ENCODE measurements at places on chromosomes 1 and 21. TPM values are rescaled to one million over a fixed set of nuclear protein-coding genes. Genes with fewer than 3 reads are reported as not detected.

ZBTB21 gene
- 3.7 TPM for total RNA-seq

KRTAP26-1 gene
- total RNA-seq: not detected

LEFTY1 gene
- total RNA-seq: not detected

NBPF10 gene
- 0.22 TPM for total RNA-seq

ITLN2 gene
- total RNA-seq: not detected

ATP6V1G3 gene
- 0.22 TPM for total RNA-seq

ABCG1 gene
- 186 TPM for total RNA-seq

TMEM125 gene
- not detected for total RNA-seq

C1orf74 gene
- 2.0 TPM for total RNA-seq

NGF gene
- total RNA-seq: 0.43 TPM

NRDC gene
- 50.4 TPM for total RNA-seq

TMEM82 gene
- not detected for total RNA-seq

FAM177B gene
- not detected for total RNA-seq

OR2G6 gene
- not detected for total RNA-seq

FCER1A gene
- not detected for total RNA-seq

SLFNL1 gene
- 0.17 TPM for total RNA-seq

UMODL1 gene
- total RNA-seq: not detected

PRAMEF1 gene
- not detected for total RNA-seq

ADCY10 gene
- not detected for total RNA-seq

ZNF683 gene
- not detected for total RNA-seq

OVAAL gene
- not detected for total RNA-seq

FMOD gene
- 4.5 TPM for total RNA-seq

PYHIN1 gene
- not detected for total RNA-seq

CD5L gene
- total RNA-seq: not detected

PGLYRP3 gene
- total RNA-seq: not detected

LORICRIN gene
- total RNA-seq: not detected

C8A gene
- not detected for total RNA-seq

FCRL1 gene
- total RNA-seq: not detected

INTS3 gene
- total RNA-seq: 18.9 TPM

IL20 gene
- not detected for total RNA-seq

TFAP2E gene
- 0.26 TPM for total RNA-seq

DNAJC6 gene
- 5.3 TPM for total RNA-seq

SORT1 gene
- total RNA-seq: 10.3 TPM

GUCA2B gene
- not detected for total RNA-seq

LCK gene
- total RNA-seq: 0.17 TPM

GJB3 gene
- total RNA-seq: under 0.01 TPM

CHML gene
- total RNA-seq: 10.3 TPM

OR6N2 gene
- not detected for total RNA-seq

SLC1A7 gene
- not detected for total RNA-seq

KCNT2 gene
- under 0.01 TPM for total RNA-seq

CPTP gene
- 11.7 TPM for total RNA-seq

PRRX1 gene
- total RNA-seq: 1.3 TPM

AQP10 gene
- not detected for total RNA-seq

OR2T6 gene
- not detected for total RNA-seq

MTARC1 gene
- 7.0 TPM for total RNA-seq

Measured in dermis lymphatic vessel endothelial cell (primary cell).